ENCODE measurements at places on chromosomes 16 and 17. TPM values are rescaled to one million over a fixed set of nuclear protein-coding genes. Genes with fewer than 3 reads are reported as not detected.

- no peak for DNase-seq
Measured at GRCh38 chr17:39714234-39714633, 14.4 kb downstream of the ERBB2 start.

The ACAP1 gene
- 641 TPM for total RNA-seq

GRCh38 chr17:56148333-56148732 is 4.9 kb upstream of the ANKFN1 start:
- no peak for DNase-seq

The SKAP1 gene
- 138 TPM for total RNA-seq

Measured in T-helper 17 cell (primary cell).